ENCODE measurements at places on chromosomes 1 and 21.

GRCh38 chr1:51328926-51329325 lies 1.4 kb downstream of the TTC39A start:
- DNase-seq: no peak

DNA sequence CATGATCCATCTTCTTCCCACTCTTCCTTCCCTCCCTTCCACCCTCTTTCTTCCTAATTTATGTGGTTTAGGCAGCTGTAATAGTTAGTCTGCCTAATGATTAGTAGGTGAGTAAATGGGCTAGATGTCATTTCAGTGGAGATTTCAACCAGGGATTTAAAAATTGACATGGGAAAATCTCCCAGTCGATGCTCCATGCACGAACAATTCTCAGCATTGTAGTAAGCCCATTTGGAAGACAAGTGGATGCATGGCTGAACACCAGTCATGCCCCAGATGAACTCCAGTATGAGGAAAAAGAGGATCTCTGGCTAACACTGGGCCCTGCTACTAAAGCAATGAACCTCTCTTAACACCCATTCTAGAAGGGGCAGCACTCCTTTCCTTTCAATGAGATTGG lies 25.3 kb downstream of the CHI3L2 start:
- no peak for DNase-seq

DNA sequence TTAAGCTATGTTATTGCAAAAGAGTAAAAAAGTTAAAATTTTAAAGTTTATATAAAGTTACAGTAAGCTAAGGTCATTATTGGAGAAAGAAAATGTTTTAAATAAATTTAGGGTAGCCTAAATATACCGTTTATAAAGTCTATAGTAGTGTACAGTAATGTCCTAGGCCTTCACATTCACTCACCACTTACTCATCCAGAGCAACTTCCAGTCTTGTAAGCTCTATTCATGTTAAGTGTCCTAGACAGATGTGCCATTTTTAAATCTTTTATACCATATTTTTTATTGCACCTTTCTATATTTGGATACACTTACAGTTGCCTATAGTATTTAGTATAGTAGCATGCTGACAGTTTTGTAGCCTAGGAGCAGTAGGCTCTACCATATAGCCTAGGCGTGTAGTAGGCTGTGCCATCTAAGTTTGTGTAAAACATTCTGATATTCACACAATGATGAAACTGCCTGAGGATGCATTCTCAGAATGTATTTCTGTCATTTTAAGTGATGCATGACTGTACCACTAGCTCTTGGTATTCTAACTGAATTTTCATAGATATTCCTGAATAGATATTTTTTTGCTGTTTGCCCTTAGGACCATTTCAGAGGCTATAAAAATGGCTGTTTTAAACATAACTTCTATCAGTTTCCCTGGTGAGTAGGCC lies 26.8 kb downstream of the PPP2R5A start:
- DNase-seq: no peak

- DNase-seq: no peak
These were observed 3.4 kb downstream of the PODN start for GRCh38 chr1:53065391-53065790.

- no peak for DNase-seq
These were observed 155.4 kb downstream of the PGBD5 start for GRCh38 chr1:230270559-230271281.

GRCh38 chr21:41559658-41560631 lies 52.0 kb upstream of the TMPRSS2 start:
- DNase-seq: no peak

DNA sequence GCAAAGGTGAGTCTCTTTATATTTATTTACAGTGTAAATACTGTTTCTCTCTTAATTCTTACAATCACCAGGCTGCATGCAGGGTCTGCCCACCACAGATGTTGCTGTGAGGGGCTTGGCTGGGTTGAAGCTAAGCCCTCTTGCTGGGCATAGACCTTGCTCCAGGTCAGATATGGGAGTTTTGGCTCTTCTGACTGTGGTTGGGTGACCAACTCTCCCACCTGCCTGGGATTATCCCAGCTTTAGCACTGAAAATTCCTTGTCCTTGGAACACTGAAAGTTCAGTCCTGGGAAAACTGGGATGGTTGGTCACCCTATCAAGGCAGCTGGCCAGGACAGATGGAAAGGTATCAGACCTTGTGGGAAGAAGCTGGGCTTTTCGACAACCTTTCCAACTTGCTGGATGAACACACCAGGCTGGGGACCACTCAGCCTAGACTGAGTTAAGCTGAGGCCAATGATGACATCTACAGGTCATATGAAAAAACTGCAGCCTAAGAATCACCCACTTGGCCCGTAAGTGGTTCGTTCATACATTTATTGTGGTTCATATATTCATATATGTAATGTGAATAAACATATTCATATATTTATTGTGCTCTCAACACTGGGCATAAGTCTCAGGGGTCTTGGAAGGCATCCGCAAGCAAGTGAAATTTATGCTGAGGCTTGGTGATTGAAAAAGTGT lies 26.6 kb upstream of the HPDL start:
- no peak for DNase-seq

DNA sequence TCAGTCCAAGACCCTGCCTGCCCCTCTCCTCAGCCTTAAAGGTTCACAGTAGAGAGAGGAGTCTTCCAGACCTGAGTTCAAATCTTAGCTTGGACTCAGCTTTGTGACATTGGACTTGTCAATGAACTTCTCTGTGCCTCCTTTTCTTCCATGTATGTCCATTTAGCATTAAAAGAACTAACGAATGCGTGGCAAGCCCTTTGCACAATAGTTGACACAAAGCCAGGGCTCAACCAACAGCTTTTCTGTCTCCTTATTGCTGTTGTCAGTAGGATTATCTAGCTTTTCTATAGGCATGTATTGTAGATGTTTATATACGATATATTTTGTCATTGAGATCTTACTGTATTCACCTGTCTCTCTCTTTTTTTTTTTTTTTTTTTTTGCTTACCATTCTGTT lies 450.8 kb downstream of the PTPRU start:
- no peak for DNase-seq

DNA sequence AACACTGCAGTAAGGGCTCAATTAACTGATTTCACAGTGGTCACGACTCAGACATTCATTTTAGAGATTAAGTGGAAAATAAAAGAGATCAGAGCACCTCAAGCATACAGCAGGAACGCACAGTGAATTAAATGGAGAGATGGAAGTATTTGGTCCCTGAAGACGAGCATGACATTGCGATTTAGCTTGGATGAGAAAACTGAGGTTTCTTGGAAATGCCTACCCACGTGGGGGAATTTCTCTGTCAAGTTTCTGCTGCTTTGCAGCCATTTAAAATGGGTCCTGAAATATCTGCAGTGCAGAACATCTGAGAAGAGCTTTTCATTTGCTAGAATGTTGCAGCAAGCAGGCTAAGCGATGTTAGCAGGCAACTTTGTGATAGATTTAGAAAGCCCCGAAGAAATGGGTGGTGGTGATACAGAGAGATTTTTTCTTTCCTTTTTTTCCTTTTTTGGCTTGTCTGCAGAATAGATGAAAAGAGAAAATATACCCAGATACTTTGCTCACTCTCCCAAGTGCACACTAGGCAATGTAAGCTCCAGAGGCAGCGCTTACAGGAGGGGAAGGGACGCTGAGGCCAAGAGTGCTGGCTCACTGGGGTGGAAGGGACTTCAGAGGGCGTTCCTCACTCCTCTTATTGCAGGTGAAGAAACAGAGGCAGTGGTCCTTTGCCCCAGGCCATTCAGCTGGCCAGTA lies 258.0 kb downstream of the KCNJ6 start:
- DNase-seq: no peak

GRCh38 chr1:61978796-61979195 lies 215.9 kb upstream of the L1TD1 start:
- no peak for DNase-seq

DNA sequence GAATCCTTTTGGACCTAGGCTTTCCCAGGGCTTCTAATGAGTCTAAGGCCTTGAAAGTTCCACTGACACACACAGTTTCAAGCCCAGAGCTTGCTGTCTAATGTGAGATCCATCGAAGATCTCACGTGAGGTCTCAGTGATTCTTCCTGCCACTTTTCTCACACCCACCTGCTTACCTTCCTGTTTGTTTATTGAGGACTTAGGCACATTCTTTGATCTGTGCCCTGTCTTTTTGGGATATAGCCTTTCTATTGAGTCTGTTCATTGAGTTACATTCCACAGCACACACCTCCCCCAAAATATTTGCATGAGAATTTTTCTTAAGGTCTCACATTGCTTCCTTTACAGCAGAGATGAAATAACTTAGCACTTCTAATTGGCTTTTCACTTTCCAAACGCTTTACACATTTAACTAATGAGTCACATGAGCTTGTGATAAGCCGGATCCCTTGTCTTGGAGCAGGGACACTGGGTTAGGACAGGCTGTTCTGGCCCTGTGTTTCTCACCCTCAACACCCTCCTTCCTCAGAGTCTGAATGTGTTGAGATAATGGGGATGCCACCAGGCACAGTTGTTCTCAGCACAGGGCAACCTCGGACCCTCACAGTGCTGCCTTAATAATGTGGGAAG lies 288.3 kb downstream of the TM2D1 start:
- no peak for DNase-seq

Data from dorsolateral prefrontal cortex (tissue), 122 donors.